ENCODE measurements at places on chromosomes 6 and 20. TPM values are rescaled to one million over a fixed set of nuclear protein-coding genes. Genes with fewer than 3 reads are reported as not detected.

The GRM4 gene
- total RNA-seq, result not detected

DNA sequence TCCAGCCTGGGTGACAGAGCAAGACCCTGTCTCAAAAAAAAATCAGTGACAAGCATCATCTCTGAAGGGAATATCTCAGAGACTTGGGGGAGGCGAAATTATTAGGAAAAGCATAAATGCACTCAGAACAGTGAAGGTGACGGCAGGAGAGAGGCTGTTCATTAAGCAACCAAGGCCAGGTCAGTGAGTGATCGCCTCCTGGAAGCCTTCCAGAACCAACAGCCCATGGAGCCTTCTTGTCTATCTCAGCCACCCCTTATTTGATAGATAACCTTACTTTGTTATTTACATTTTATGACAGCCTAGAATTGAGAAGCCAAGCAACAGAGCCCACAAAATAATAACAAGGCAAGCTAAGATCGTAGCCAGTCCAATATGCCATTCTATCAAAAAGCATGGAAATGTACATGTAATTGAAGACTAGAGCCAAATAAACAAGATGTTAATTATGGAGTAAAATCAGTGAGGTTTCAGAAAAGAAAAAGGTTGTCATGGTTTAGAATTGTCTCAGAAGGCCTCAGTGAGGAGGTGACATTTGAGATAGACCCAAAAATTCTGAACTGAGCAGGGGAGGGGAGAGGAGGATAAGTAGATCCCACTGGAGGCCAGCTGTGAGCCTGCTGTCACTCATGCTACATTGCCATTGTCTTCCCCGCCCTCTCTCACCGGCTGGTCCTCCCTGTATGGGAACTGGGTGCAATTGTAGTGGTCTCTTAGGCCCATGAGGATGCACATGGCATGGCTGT, 17.8 kb downstream of the BNIP5 start:
- no peak for DNase-seq

- no peak for DNase-seq
Observed at GRCh38 chr20:41221614-41222218, 84.4 kb downstream of the PLCG1 start.

The PDYN gene
- not detected for total RNA-seq

Measured in naive thymus-derived CD8-positive, alpha-beta T cell (primary cell).